Hematopoietic multipotent progenitor cell treated with erythropoietin and hydrocortisone succinate and interleukin-3 and kit ligand, for 6 days (in vitro differentiated cells): ENCODE measurements at places on chromosomes 11 and 22.

DNA sequence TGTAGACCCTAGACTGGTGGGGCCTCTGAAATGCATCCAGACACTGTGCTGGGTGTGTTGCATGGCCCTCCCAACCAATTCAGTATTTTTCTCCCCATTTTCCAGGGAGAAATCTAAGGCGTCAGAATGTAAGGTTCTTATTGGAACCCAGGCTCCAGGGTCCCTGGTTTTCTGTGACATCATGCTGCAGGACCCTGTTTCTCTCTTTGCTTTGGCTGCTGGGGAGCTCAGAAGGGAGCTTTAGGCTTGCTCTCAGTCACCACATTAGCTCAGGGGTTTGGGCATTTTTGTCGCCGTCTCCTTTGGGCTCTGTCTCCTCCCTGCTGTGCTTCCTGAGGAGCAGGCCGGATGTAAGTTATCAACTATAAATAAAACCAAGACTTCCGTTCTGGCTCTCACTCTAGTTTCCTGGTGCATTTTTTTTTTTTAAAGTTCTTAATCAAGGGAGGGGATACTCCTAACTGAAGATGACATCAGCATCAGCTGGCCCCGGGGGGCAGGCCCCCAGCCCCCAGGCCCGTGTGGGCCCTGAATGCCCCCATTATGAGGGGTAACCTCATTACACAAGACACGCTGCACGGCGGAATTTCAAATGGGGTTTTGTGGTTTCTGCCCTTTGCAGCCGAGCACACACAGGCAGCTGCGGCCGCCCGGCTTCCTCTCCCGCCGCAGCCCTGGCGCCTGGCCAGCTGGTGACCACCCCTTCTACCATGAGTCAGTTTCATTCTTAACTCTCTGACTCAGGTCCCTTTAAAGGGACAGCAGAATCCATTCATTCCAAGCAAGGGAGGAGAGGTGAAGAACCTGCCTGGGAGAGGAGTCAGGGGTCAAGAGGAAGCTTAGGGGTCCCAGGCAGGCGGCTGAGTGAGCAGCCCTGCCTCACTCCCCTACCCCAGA lies 3.2 kb downstream of the MYEOV start:
- peak; percentile 96 for DNase-seq

DNA sequence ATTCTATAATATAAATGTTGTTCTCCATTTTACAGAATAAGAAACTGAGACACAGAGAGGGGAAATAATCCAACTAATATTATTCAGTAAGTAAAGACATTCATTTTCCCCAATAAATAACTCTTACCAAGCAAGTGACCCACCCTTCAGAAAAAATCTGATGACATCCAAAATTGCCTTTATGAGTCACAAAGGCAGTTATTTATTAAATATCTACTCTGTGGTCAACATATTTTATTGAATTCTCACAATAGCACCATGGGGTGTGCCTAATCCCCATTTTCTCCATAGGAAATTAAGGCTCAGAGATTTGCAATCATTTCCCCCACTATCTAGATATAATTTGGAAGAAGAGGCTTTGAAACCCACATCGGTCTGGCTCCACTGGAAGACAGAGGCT lies 161.5 kb upstream of the ISX start:
- no peak for DNase-seq

- DNase-seq, result peak; percentile 84
These were observed 6.1 kb upstream of the STIM1 start for GRCh38 chr11:3849297-3849874.

GRCh38 chr22:37283393-37283937 lies 1.2 kb downstream of the CYTH4 start:
- DNase-seq, result no peak

DNA sequence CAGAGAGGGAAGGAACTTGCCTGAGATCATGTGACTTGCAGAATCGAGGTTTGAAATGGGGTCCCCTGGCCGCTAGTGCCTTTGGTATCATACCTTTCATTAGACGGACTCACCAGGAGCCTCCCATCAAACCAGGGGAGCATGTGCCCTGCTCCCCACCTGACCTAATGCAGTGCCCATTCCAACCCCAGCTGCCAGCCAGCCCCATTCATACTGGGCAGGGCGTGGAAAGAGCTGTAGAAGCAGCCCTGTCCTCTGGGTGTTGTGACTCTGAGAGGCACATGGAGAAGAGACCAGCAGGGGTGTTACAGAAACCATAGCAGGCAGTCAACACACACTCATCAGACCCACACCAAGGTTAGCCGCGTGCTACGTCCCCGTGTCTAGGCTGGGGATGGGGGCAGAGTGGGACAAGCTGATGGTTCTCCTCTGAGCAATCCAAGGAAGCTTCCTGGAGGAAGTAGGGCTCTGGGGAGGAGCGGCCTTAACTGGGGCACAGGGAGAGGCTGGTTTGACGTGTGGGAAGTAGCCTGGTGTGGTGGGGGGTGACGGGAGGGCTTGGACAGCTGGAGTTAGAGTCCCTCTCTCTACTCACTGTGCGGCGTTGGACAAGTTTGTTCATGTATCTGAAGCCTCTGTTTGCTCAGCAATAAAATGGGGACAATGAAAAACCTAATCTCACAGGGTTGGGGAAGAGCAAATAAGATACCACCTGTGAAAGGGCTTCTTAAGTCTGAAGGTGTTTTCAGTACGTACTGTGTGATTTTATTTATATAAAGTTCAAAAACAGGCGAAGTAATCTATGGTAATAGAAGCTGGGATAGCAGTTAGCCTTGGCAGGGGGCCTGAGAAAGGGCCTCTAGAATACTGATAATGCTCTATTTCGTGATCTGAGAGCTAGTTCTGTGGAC lies 14.0 kb downstream of the GRIK4 start:
- DNase-seq, result no peak

- DNase-seq, result no peak
These were observed 50.7 kb downstream of the PRR5L start for GRCh38 chr11:36346562-36347383.

- no peak for DNase-seq
These were observed 31.4 kb upstream of the LRRC10B start for GRCh38 chr11:61477126-61477525.

GRCh38 chr22:49936973-49937757 lies 18.7 kb downstream of the CRELD2 start:
- no peak for DNase-seq

DNA sequence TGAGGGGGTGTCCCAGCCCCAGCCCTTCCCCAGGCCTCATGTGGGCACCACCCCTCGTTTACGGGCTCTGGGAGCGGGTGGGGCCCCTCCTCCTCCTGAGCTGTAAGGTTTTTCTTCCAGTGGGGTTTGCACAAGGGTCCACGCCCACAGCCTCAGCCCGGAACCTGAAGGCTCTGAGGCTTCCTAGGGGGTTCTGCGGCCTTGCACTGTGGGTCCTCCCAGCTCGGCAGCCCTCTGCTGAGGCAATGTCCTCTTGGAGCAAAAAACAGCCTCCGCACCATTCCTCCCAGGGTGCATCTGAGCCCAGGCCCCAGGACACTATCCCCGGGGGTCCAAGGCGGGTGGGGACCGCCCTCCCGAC lies 14.1 kb downstream of the H19 start:
- no peak for DNase-seq

DNA sequence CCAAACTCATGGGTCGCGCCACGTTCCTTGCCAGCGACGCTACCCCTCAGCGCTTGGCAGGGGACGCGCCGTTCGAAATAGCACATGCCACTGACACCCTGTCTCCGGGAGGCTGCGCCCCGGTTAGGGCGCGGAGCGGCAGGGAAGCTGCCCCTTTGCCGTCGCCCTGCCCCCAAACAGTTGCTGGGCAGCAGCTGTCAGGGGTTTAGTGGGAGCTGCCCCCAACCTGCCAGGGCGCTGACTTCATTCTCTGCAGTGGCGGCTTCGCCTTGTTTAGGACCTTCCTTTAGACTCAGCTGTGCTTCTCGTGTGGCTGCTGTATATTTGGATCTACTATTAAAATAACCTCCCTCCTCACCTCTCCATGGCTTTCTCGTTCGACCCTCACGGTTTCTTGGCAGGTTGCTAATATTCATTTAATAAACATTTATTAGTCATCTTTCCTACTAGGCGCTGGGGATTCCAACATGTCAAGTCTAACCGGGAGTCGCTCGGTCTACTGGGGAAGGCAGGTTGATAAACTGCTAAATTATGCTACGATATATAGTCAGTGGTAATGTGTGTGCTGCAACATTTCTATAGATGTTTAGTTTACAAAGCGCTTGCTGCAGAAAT lies 782 bp downstream of the TMEM109 start:
- peak; percentile 64 for DNase-seq

DNA sequence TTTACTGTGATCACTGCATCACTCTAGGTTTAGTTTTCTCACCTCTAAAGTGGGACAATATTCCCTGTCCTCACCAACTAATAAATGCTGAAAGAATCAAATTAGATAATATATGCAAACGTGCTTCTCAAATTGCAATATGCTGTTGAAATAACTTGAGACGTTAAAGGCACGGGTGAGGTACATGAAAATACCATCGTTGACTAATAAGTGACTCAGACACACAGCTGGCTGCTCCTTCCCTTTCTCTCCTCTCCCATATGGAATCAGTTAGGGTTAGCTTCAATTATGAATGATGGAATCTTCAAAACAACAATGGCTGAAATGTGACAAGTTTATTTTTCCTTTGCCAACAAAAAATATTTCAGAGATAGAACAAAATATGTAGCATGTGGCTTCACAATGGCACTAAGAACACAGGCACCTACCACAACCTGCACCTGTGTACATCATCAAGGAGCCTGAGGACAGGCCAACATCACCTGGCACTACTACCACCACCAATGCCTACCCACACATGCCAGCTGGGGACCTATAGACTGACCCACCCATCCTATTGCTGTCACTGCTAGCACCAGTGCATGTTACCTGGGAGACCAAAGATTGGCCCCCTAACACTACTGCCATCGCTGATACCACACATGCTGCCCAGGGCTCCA lies 13.7 kb downstream of the GDPD4 start:
- no peak for DNase-seq

GRCh38 chr11:105164208-105164607 lies 24.6 kb upstream of the CARD18 start:
- DNase-seq, result no peak

DNA sequence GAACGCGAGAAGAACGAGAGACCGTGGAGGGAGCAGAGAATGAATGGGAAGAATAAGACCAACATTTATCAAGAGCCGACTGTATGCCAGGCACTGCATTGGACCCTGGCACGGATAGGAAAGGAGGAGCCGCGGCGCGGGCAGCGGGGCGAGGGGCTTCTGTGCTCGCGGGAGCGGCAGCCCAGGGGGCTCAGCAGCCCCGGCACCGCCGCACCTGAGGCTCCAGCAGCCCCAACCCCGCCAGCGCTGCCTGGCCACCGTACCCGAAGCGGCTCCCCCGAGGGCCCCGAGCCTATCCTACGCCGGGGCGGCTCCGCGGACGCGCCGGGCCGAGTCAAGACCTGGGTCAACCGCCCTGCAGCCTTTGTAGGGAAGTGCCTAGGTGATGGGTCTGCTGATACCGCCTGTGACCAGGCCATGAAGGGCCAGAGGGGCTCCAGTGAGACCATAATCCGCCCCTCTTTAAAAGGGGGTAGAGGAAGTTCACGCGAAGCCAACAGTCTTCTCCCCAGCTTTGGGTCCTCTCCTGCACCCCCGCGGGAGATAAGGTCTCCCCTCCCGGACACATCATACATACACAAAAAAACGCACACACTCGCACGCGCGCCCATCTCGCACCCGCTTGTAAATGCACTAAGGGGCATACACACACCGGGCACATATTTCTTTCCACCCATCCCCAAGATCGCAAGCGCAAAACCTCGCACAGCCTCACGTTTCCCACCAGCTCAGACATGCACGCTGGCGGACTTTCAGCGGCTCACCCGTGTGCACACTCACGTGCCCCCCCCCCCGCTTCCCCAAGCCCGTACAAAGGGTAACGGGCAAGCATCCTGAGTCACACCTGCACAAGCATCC lies 935 bp upstream of the RTN4RL2 start:
- DNase-seq, result peak; percentile 54

GRCh38 chr11:86244063-86244521 lies 461 bp upstream of the EED start:
- peak; percentile 97 for DNase-seq

DNA sequence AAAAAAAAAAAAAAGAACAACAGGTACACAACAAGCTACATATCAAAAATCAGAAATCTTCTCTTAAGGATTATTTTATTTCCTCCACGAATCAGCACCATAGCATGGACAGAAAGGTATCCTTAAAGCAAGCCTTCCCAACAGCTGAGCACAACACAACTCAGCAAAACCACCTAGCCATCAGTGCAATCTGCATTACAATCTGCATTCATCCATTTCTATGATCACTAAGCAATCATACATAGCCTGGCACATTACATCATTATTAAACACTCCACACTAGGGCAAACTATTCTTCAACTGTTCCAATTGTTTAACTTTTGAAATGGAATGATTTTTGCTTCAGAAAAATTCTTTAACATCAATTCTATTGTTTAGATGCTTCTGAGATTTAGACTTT lies 29.0 kb downstream of the MRTFA start:
- no peak for DNase-seq

GRCh38 chr11:108122166-108122628 lies 830 bp downstream of the ACAT1 start:
- no peak for DNase-seq

GRCh38 chr11:66056501-66056900 lies 4.3 kb downstream of the SF3B2 start:
- DNase-seq, result no peak

- no peak for DNase-seq
These were observed 361.1 kb upstream of the CCDC179 start for GRCh38 chr11:23221366-23221765.

- DNase-seq, result peak; percentile 72
These were observed 11.5 kb downstream of the YPEL4 start for GRCh38 chr11:57638005-57638781.

DNA sequence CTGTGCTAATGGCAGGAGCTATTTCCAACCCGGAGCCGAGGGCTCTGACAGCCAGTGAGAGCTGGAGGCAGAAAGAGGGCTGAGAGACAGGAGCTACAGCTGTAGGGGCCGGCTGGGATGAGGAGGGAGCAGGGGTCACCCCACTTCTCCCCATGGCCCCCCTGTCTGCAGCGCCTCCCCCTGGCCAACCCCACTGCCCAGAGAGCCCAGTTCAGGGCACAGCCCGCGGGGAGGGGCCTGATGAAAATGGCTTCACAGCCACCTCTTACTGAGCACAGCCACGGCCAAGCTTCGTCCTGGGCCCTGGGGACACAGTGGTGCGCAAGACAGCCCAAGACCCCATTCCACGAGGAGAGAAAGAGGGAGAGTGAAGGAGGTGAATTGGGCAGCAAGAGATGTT lies 27.9 kb downstream of the RPL3 start:
- DNase-seq, result no peak

DNA sequence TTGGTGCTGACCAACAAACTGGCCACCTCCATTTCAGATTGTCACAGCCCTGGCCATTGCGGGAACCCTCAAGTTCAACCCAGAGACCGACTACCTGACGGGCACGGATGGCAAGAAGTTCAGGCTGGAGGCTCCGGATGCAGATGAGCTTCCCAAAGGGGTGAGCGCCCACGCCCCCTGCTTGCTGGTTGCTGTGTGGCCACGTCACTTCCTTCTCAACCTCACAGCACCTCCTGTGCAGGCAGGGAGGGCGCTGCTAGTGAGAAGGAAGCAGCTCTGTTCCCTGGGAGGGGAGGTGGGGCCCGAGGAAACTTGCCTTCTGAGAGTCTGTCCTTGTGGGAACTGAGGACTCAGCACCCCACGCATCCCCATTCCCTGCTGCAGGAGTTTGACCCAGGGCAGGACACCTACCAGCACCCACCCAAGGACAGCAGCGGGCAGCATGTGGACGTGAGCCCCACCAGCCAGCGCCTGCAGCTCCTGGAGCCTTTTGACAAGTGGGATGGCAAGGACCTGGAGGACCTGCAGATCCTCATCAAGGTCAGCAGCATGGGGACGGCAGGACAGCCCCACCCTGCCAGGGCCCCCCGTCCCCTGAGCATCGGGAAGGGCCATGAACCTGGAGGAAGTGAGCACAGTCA lies 19.3 kb downstream of the POLR3H start:
- DNase-seq, result peak; percentile 61

- DNase-seq, result no peak
These were observed 771.7 kb downstream of the TBC1D22A start for GRCh38 chr22:47533961-47534803.
